Gastroesophageal sphincter (tissue), 4 donors: ENCODE measurements at places on chromosomes 13 and 19.

- no peak overlapping the region for H3K27ac ChIP-seq
- H3K4me3 ChIP-seq: no peak overlapping the region
- H3K4me1 ChIP-seq: no peaks in the 10 kb centered on the region
- ATAC-seq: no peak
These were observed 24.4 kb upstream of the SIAH3 start for GRCh38 chr13:45875951-45876350.

DNA sequence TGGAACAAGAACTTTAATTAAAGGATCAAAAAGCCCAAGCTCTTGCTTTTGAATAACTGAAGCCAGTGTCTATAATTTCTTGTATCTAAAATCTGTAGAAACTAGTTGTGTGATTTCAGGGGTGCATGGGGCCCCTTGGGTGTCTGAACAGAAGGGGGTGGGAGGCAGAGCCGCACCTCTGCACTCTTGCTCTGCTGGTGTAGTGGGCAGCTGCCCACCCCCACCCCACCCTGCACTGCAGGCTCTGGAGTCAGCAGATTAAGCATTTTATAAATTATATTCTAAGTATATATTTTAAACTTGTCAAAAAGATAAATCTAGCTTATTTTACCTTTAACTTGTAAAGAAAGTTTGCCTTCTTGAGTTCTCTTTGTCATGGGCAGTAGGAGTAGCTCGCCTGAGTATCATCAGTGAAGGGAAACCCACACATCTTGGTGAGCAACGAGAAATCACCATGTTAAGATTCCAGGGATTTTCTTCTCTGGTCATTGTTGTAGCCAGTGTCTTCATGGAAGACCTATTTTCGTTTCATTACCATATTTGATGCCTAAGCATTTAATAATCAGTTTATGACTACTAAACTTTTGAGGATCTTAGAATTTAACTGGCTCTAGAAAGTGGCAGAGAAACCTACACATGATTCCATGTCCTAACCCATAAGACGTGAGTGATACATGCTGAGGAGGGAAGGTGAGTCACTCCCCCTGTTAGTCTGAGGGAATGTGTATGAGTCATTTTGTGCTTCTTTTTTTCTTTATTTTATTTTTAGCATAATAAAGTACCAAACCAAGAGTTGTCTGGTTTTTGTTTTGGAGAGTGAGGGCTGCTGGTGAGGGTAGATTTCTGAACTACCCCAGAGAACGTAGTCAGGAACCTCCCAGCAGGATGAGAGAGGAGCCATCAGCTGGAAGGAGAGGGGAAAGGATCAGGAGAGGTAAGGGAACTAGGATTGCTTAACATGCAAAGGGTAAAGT lies 7.7 kb downstream of the UBE2L5 start:
- no peaks in the 10 kb centered on the region for H3K27me3 ChIP-seq
- H3K27ac ChIP-seq: no peak overlapping the region
- ATAC-seq: peak; percentile 78
- peaks cover 20% of the 10 kb centered on the region for H3K4me1 ChIP-seq
- no peak overlapping the region for H3K4me3 ChIP-seq

- peak; percentile 93 for ATAC-seq
- no peaks in the 10 kb centered on the region for H3K36me3 ChIP-seq
- H3K4me1 ChIP-seq: no peaks in the 10 kb centered on the region
- H3K27me3 ChIP-seq: no peaks in the 10 kb centered on the region
- peak overlapping the region; percentile 59 for H3K27ac ChIP-seq
These were observed 6.9 kb downstream of the KCTD12 start for GRCh38 chr13:76879203-76879882.

DNA sequence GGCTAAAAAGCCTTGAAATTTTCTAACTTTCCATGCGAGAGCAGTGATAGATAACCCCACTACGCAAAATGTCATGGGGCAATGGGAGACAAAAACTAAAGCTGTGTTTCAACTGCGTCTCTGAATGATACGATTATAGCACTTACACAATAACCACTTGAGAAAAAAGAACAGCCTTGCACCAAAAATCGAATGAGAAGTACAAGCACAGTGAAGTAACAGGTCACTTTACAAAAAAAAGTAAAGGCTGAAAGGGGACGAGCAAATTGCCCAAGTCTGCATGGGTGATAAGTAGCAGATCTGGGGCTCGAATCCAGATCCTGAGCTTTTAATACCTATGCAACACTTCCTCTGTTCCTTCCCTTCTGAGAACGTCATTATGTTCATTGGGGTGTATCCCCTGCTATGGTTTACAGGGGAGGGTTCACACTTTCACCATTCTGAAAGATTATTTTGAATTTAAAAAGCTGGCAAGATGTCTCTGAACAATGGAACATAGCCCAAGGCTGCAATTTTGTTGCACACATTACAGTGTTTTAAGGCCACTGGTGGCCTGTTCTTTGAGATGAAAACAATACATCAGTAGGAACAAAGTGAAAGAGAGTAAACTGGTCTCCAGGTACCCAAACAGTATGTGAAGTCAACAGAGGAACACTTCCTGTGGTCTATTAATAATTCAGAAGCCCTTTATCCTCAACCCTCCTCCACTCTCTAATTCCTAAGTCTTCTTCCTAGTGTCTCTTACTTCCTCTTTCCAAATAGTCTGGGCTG lies 3.2 kb downstream of the CPB2 start:
- no peak for ATAC-seq
- no peaks in the 10 kb centered on the region for H3K36me3 ChIP-seq
- H3K27me3 ChIP-seq: no peaks in the 10 kb centered on the region
- no peak overlapping the region for H3K4me3 ChIP-seq
- H3K4me1 ChIP-seq: peaks cover 5% of the 10 kb centered on the region
- H3K27ac ChIP-seq: no peak overlapping the region

DNA sequence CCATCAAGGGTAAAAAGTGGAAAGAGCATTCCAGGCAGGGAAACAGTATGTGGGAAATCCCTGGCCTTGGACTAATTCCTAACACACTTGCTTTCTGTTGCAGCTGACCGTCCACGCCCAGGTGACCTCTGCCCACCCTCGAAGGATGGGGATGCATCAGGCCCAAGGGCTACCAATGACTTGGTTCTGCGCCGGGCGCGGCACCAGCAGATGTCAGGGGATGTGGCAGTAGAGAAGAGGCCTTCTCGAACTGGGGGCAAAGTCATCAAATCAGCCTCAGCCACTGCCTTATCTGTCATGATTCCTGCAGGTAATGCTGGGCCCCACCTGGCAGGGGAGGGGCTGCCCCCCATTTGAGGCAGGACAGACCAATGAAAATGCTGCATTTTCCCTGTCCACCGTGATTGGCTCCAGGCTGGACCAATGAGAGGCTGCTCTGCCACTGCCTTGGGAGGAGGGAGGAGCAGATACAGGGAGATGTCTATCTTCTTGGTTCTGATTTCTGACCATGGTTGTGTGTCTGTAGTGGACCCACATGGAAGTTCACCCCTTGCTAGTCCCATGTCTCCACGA lies 12.6 kb downstream of the DNASE2 start:
- H3K27ac ChIP-seq: no peak overlapping the region
- H3K36me3 ChIP-seq: no peaks in the 10 kb centered on the region
- H3K4me1 ChIP-seq: peaks cover 5% of the 10 kb centered on the region

- no peak overlapping the region for H3K27ac ChIP-seq
- no peak overlapping the region for H3K4me3 ChIP-seq
- H3K27me3 ChIP-seq: peaks cover 17% of the 10 kb centered on the region
These were observed 2.1 kb downstream of the ANKRD27 start for GRCh38 chr19:32672841-32673240.

GRCh38 chr19:47794526-47794925 lies 9.8 kb downstream of the TPRX1 start:
- no peak overlapping the region for H3K27ac ChIP-seq
- no peaks in the 10 kb centered on the region for H3K36me3 ChIP-seq
- no peak for ATAC-seq
- no peaks in the 10 kb centered on the region for H3K27me3 ChIP-seq
- no peak overlapping the region for H3K4me3 ChIP-seq

- no peaks in the 10 kb centered on the region for H3K36me3 ChIP-seq
- no peaks in the 10 kb centered on the region for H3K4me1 ChIP-seq
- H3K27me3 ChIP-seq: no peaks in the 10 kb centered on the region
- no peak for ATAC-seq
- no peak overlapping the region for H3K27ac ChIP-seq
- H3K4me3 ChIP-seq: no peak overlapping the region
These were observed 194.1 kb downstream of the NUFIP1 start for GRCh38 chr13:44795176-44795575.

- no peak for ATAC-seq
- H3K4me3 ChIP-seq: no peak overlapping the region
- no peak overlapping the region for H3K27ac ChIP-seq
- H3K27me3 ChIP-seq: no peaks in the 10 kb centered on the region
These were observed 20.5 kb upstream of the CYP2S1 start for GRCh38 chr19:41172297-41173164.

DNA sequence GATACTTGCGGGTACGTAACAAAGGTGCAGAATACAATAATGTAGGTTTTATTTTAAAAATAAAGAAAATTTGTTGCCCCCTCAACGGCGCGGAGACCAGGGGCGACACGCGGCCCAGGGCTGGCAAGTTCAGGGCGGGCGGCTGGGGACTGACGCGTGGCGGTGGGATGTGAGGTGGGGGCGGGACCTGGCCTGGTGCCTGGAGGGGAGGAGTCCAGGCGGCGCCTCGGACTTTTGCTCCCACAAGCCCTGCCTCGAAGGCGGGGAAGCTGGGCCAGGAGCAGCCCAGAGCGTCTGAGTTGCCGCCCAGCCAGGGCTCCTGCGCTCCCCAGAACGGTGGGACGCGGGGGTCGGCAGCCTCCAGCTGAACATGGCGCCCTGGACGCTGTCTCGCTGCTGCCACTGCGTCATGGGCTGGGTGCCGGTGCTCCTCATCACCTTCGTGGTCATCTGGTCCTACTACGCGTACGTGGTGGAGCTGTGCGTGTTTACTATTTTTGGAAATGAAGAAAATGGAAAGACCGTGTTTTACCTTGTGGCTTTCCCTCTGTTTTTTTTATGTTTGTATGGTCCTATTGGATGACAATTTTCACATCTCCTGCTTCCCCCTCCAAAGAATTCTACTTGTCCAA lies 1122.8 kb upstream of the ATXN8OS start:
- no peaks in the 10 kb centered on the region for H3K4me1 ChIP-seq
- no peaks in the 10 kb centered on the region for H3K27me3 ChIP-seq
- no peaks in the 10 kb centered on the region for H3K36me3 ChIP-seq
- no peak for ATAC-seq

DNA sequence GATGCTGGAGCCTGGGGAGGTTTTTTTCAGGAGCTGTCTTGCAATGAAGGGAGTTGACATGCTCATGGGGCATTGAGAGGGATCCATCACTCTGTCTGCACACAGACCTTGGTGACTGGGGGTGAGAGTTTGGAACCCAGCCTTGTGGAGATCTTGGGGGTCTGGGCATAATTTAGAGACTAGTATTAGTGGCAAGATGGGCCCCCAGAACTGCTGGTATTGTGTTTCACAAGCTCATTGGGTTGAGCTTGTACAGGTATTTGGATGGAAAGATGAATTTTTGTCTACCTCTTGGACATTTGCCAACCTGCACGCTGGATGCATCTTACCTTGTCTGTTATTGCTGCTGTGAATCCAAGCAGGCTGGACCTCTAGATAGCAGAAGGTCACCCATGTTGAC lies at the start of gene OR2Z1:
TSS of gene OR2Z1 (plus strand) at position 301 of the 400 bp plus-strand sequence. CDS start 9,395 bp downstream, outside the sequence.
- no peaks in the 10 kb centered on the region for H3K4me1 ChIP-seq
- H3K27ac ChIP-seq: no peak within 1 kb of the TSS

DNA sequence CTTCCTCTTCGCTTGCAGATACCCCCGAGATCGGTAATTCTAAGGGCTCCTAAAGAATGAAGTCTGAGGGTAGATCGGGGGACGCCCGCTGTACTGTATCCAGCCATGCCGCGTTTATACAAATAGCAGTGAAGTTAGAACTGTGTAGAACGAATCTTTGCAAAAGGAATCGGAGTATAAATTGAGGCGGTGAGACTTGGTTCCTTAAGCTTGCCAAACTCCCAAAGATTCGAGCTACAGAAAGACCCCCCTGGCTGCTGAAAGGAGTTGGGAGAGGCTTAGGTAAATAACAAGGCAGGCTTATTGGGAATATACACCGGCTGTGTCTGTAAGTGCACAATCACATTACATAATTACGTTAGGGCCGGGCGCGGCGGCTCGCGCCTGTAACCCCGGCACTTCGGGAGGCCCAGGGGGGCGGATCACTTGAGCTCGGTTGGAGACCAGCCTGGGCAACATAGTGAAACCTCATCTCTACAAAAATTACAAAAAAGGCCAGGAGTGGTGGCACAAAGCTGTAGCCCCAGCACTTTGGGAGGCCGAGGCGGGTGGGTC lies 12.2 kb downstream of the TMEM160 start:
- ATAC-seq: peak; percentile 74
- no peaks in the 10 kb centered on the region for H3K36me3 ChIP-seq
- no peak overlapping the region for H3K27ac ChIP-seq
- peaks cover 14% of the 10 kb centered on the region for H3K4me1 ChIP-seq

DNA sequence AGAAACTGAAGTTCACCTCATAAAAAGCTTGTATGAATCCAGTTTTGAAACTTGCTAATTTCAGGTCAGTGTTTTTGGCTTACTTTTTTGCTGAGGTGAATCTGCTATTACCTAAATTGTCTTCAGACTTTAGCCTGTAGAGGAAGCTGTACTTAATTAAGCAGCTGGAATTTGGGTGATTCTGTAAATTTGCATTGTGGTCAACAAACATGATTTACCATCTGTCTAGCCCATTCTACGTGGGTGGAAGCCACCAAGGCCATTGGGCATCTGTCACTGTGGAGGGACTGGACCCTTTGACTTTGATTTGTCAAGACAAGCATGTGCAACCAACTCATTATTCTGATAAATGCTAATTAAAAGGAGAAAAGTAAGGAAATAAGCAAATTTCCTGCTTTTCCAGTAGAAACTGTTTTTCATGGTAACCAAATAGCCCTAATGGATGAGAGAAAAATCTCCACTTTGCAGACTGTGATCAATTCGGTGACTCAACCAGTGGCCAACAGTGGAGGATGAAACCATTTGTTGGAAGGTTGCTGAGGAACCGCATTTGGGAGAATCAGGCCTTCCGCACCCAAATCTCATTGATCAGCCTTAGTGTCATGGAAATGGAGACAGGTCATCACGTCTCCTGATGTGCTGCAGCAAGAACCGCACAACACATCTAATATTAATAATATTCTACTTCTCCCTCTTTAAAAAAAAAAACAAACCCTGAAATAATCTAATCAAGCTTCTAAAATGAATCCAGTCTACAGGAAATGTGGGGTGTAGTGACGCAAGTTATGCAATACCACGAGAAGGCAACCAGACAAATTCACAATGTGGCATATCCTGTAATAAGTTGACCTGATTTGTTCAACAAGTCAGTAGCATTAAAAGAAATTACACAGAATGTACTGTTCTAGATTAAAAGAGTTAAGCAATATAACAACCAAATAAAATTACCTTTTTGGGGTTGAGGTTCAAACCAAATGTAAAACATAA lies 54.3 kb downstream of the GARRE1 start:
- H3K4me3 ChIP-seq: no peak overlapping the region
- no peaks in the 10 kb centered on the region for H3K27me3 ChIP-seq
- H3K36me3 ChIP-seq: no peaks in the 10 kb centered on the region
- H3K4me1 ChIP-seq: no peaks in the 10 kb centered on the region

- H3K36me3 ChIP-seq: no peaks in the 10 kb centered on the region
- H3K4me1 ChIP-seq: no peaks in the 10 kb centered on the region
- no peak overlapping the region for H3K27ac ChIP-seq
- no peak for ATAC-seq
- H3K4me3 ChIP-seq: no peak overlapping the region
These were observed 8.6 kb downstream of the POLD1 start for GRCh38 chr19:50392759-50393158.
